Stimulated activated CD4-positive, alpha-beta T cell treated with anti-CD3 and anti-CD28 coated beads, TNF-alpha, amount 100 ng/mL, for 4 hours (primary cell): ENCODE measurements at places on chromosomes 3 and 15.

- DNase-seq = no peak
Measured at GRCh38 chr15:101492766-101493692, 3.5 kb upstream of the PCSK6 start.

- no peak for DNase-seq
Measured at GRCh38 chr3:190308154-190308553, 14.1 kb downstream of the CLDN1 start.

DNA sequence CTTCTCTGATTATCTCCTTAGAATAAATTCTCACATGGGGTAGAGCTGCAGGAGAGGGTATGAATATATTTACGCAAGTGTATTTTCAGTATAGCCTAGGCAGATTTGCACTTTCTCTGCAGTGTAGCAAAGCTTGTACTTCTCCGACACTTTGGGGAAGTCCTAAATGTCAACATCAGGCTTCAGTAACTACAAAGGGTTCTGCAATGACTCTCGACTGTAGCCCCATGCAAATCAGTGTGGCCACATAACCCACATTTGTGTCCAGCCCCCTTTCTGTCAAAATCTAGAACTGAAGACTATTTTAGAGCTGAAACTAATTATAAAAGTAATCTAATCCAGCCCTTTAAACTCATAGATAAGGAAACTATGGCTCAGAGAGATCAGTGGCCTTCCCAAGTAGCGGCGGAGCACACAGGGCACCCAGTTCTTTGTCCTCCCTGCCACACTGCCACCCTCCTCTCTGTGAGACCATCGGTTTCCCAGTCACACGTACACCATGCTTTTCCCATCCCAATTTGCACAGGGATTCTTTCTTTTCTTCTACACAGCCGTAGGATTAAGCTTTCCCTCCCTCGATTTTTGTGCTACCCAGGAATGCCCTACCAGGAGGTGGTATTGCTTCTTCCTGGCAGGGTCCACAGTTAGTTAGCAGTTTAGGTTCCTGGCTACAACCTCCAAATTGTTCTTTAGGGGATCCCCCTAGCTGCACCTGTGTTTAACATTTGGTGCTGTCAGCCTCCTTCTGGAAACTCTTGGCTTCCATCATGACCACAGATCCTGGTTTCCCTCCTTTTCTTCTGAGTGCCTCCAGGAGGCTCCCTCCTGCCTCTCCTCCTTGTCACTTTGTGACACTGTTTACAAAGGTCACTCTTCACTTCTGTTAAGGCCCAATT, 22.9 kb downstream of the MRAS start:
- no peak for DNase-seq

GRCh38 chr15:60548101-60548500, 69.2 kb upstream of the ICE2 start:
- no peak for DNase-seq

GRCh38 chr15:80512726-80513660, 108.8 kb downstream of the ARNT2 start:
- DNase-seq = no peak

DNA sequence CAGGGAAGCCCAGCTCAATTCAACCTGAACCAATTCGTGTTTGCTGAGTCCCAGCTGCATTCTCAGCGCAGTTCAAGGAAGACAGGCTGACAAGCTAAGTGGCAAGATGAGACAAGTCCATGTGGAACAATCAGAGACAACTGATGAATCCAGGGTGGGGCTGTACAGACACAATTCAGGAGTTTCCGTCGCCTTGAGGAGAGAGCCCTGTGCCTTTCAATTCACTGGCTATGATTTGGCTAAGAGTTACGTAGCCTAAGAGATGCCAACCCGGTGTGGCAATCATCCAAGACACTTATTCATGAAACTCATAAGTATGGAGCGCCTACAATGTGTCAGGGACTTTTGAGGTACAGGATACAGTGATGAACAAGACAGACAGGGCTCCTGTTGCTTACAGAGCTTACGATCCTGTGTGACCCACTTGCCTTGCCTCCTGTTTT, 15.5 kb upstream of the ZBED2 start:
- DNase-seq = no peak

GRCh38 chr3:9862391-9863057, 17.5 kb downstream of the CIDEC start:
- peak; percentile 21 for DNase-seq

DNA sequence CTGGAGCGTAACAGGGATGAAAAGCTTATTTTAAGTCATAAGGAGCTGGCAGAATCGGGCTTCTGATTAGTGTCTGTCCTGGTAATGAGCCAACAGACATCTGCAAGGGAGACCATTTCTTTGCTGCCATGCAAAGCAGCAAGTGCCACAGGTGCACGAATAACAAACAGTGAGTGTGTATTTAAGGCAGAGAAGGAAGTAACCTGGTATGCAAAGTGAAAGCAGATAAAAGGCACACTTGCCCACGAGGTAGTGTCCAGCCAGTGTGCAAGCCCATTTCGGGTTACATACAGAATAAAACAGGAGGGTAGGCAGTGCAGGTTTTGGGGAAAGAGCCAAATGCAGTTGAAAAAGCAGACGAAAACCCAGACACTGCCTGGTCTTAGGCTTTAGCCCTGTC, 1153.7 kb downstream of the SI start:
- DNase-seq = no peak

DNA sequence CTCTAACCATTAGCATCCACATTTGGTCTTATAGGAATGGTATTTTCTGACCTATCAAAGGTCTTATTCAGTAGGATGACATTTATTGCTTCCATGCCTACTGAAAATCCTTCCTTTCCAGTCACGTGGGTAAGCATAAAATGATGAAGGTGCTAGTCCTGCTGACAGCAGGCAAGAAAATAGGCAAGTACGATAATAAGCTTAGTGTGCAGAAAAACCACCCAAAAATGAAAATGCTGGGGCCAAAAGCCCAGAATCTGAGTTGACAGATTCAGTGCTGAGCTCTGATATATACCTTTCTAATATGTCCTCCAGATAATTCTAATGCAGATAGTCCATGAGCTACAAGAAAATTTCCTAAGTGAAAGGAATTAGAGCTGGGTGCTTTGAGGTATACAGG, 194.8 kb downstream of the WDR72 start:
- no peak for DNase-seq

DNA sequence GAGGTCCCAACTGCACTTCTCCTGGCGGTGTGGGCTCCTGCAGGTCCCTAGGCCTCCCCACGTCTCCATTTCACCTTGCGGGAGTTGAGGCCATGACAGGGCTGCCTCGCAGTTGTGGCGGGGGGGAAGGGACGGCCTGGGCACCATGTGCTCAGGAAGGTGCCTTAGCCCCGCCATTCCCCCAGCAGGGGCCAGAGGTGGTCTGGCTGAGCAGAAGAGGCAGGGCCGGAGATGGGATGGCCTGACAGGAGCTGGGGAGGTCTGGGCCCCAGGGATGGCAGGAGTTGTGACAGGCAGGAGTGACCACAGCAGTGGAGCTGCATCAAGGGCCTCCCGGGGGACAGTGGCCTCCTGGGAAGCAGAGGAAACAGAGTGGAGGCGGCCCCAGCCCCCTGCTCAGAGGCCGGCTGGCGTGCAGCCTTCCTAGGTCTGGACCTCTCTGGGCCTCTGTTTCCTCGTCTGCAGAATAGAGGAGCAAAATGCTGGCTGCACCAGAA, 18.7 kb upstream of the KLF15 start:
- DNase-seq = no peak

- DNase-seq = no peak
Measured at GRCh38 chr3:195698647-195699387, 22.0 kb upstream of the MUC20 start.

DNA sequence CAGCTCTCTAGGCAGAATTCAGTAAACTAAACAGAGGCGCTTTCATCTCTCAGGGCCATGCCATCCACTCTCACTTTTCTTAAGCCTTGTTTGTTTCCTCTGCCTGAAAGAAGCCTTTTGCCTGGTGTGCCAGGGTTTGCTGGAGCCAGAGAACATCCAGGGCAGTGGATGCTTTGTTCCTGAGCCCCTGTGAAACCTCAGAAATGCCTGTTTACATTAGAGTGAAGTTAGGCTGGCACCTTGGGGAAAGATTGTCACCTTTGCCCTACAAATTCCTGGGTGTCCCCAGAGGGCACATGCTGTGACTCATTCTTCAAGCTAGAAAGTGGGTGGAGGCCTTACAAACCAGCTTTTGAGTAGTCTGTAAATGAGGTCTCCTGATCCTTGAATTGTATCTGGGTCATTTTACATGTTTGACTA, 10.7 kb upstream of the TRAK1 start:
- no peak for DNase-seq

- no peak for DNase-seq
Measured at GRCh38 chr15:99164119-99164518, 59.2 kb downstream of the SYNM start.

GRCh38 chr15:77844798-77845446, 212.2 kb upstream of the LINGO1 start:
- no peak for DNase-seq

- DNase-seq = no peak
Measured at GRCh38 chr3:41477399-41478014, 278.2 kb downstream of the CTNNB1 start.

DNA sequence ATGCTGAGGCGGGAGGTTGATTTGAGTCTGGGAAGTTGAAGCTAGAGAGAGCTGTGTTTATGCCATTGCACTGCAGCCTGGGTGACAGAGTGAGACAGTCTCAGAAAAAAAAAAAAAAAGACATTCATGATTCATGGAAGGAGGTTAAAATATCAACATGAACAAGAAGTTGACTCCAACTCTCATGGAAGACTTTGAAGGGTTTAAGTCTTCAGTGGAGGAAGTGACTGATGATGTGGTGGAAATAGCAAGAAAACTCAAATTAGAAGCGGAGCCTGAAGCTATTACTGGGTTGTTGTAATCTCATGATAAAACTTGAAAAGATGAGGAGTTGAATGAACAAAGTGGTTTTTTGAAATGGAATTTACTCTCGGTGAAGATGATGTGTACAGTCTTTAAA, 491.8 kb downstream of the SQOR start:
- DNase-seq = no peak

DNA sequence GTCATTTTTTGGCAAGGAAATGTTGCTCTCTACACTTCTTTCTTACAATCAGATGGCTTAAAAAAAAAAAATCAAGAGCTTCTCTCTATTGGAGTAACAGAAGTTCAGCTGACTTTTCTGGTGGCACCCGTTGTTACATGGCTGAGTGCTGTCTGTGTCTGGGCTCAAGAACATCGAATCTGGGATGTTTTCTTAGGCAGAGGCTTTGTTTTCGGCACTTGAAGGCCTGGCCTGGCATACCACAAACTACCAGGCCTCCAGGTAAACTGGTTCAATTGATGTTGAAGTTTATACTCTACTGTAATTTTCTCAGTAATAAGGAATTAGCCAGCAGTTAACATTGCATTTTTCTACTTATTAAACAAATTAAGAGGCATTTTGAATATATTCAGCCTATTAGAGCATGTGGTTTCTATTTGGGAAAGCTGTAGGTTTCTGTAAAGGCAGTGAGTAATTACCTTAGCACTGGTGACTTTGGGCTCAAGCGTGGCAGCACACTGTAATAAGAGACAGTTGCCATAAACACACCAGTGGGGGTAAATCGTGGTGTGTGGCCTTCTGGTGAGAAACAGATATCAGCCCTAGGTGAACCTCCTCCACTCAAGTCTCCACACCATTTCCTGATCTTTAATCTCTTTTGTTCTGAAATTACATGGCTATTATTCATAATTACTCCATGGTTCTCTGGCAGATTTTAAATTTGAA, 544.7 kb downstream of the MECOM start:
- DNase-seq = no peak

GRCh38 chr3:52019352-52020080, 23.8 kb upstream of the RPL29 start:
- no peak for DNase-seq

GRCh38 chr3:34862456-34862855, 776.9 kb upstream of the ARPP21 start:
- DNase-seq = no peak

GRCh38 chr3:151008699-151009098, 36.2 kb upstream of the CLRN1 start:
- DNase-seq = no peak

GRCh38 chr3:66602237-66602636, 101.4 kb upstream of the LRIG1 start:
- no peak for DNase-seq

DNA sequence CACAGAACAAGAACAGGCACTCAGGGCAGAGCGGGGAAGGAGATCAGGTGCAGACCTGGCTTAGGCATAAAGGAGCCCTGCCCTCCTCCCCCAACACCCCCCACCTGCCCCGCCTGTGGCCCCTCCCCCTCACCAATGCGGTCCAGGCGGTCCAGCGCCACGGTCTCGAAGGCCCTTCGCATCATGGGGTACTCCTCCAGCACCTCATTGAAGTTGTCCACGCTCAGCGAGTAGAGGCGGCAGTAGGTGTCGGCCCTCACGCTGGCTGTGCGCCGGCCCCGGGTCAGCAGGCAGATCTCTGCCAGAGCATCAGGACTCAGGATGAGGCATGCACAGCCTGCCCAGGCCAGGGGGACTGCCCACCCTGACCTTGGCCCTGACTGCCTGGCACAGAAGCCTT, 44.8 kb downstream of the HCN4 start:
- no peak for DNase-seq

- no peak for DNase-seq
Measured at GRCh38 chr15:66865622-66866611, 163.9 kb downstream of the SMAD6 start.

- no peak for DNase-seq
Measured at GRCh38 chr15:61755467-61755866, 304.8 kb downstream of the VPS13C start.

DNA sequence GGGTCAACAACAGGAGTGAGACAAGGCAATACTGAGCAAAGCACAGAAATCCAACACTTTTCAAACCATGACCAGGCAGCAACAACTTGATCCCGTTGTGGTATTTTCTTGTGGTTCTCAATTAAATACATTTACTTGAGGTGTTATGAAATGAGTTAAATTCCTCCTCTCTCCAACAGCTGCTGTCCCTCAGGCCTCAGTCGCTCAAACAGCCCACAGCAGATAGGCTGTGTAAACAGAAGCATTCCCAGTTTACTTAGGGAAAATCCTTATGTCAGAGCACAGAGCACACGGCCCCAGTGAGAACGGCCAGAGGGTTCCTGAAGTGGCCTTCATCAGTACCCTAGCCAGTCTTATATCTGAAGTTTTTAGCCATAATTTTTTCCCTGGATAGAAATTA, 359.9 kb downstream of the AGBL1 start:
- DNase-seq = no peak

DNA sequence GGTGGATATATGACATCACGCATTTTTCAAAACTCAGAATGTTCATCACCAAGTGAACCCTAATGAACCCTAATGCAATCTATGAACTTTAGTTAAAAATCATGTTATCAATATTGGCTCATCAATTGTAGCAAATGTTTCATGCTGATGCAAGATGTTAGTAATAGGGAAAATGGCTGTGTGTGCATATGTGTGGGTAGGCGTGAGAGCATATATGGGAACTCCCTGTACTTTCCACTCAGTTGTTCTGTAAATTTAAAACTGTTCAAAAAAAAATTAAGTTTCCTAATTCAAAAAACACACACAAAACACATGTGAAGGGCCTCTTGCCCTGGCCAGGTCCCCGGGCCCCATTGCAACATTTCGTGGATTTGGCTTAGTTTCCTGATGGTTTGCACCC, 89.7 kb upstream of the PROK2 start:
- DNase-seq = no peak

DNA sequence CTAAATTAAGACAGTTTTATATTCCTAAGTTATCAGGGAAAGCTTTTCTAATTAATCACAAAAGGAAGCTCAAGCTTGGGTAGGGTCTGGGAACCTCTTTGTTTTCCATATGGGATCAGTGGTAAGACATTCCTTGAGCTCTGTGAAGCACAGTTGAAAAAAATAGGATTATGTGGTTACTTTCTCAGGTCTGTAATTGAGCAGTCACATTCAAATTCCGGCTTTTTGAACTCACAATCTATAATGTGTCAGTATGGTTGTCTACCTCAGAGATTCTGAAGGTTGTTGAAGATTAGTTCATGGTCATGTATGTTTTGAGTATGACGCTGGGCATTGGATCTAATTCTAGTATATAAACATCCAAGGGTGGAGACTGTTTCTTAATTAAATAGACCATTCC, 364.5 kb downstream of the LPP start:
- DNase-seq = no peak
